ENCODE measurements at places on chromosomes 2 and 18. TPM values are rescaled to one million over a fixed set of nuclear protein-coding genes. Genes with fewer than 3 reads are reported as not detected.

DNA sequence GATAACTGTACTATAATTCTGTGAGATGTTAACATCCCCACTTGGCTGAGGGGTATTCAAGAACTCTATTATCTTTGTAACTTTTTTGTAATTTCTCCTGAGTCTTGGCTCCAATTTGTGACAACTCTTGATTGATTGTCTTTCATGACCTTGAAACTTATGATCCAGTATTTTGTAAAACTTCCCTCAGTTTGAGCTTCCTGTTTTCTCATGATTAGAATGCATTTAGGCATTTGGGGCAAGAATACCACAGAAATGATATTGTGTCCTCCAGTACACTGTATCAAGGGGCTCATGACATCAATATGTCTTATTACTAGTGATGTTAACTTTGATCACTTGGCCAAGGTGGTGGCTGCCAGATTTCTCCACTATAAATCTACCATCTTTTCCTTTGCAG lies 37.4 kb downstream of the PNO1 start:
- no peak for DNase-seq

The L3MBTL4 gene
- 17.6 TPM for total RNA-seq

- no peak for DNase-seq
Measured at GRCh38 chr2:151906633-151906998, 78.4 kb upstream of the ARL5A start.

The ACVR1C gene
- 0.52 TPM for total RNA-seq

The ESPNL gene
- total RNA-seq = 3.0 TPM

The SCN7A gene
- 3.8 TPM for total RNA-seq

GRCh38 chr18:50611529-50611941 lies 51.6 kb downstream of the MAPK4 start:
- no peak for DNase-seq

The ZEB2 gene
- 288 TPM for total RNA-seq

GRCh38 chr2:232104076-232104646 lies 142.6 kb downstream of the DIS3L2 start:
- DNase-seq = no peak

- DNase-seq = no peak
Measured at GRCh38 chr2:86482034-86482433, 40.9 kb downstream of the KDM3A start.

The CYP1B1 gene
- total RNA-seq = 90.9 TPM

DNA sequence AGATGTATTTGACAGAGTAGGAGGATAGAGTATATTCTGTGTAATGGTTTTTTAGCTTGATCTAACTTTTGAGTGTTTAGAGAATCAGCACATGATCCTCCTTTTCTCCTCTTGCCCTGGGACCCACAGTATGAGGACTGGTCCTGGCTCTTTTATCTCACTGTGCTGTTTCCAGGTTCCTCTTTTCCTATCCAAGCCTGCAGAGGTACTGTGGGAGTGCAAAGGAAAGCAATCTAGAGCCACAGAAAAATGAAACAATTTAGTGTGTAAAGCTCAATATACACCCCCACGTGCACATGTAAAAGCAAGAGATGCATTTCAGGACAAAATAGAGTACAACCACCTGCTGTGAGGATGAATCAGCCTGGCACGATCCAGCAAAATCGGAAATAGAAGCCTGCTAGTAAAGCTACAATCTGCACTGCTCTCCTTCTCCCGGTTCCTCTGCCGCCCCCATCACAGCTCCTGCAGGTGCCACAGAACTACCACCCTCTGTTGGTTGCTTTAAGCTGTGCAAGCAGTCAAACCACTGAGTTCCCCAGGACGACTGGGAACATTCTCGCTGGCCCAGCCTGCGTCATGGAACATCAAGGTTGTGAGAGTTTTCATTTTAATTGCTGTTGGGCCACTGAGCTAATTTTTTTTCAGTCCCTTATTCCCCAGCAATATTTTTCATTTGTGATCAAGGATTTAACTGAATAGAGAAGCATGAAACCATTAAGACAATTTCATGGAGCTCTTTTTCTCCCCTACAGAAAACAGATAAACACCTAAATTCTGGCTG lies 47.8 kb upstream of the MAPRE3 start:
- no peak for DNase-seq

DNA sequence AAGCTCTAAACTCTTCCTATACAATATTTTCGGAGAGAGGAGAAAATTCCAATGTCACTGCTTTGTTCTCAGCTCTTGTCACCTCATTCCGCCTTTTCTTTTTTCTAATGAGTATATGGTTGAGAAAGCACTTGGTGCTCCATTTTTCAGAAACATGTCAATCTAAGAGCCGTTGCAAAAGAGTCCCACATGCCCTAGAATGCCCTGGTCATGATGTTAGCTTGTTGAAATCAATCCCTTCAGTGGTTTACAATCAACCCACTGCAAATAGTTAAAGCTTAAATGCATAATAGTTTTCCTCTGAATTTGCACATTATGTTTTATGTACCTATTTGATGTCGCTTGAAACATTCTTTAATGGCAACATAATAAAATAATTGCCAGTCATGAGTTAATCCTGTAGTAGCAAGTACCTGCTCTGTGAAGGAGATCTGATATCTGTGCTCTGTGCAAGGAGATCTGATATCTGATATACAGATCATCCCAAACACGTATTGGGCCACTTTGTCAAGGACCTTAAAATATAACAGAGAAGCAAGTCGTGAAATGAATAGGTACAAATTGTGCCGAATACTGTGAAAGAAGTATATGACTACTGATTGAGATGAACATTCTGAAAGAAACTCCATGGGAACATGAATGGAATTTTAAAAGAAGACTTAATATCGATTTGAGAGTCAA lies 1633.5 kb downstream of the SUCLG1 start:
- DNase-seq = no peak

- no peak for DNase-seq
Measured at GRCh38 chr2:40725950-40726349, 274.1 kb upstream of the SLC8A1 start.

The HOXD10 gene
- 10.1 TPM for total RNA-seq

DNA sequence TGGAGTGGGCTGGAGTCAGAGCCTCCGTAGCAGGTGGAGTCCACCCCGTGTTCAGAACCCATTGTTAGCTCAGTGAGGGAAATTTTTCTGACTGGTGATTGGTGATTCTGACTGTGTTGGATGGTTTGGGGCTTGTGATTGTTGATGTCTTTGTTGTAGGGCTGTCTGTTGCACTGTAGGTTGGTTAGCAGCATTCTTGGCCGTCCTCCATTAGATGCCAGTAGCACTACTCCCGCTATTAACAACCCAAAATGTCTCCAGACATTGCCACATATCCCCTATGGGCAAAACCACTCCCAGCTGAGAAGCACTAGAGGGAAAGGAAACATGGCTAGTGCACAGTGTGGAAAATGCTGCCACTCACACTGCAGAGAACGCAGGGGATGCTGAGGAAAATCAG lies 51.7 kb downstream of the ARMC9 start:
- DNase-seq = no peak

- DNase-seq = peak; percentile 83
Measured at GRCh38 chr18:51211552-51211951, 14.1 kb upstream of the MEX3C start.

DNA sequence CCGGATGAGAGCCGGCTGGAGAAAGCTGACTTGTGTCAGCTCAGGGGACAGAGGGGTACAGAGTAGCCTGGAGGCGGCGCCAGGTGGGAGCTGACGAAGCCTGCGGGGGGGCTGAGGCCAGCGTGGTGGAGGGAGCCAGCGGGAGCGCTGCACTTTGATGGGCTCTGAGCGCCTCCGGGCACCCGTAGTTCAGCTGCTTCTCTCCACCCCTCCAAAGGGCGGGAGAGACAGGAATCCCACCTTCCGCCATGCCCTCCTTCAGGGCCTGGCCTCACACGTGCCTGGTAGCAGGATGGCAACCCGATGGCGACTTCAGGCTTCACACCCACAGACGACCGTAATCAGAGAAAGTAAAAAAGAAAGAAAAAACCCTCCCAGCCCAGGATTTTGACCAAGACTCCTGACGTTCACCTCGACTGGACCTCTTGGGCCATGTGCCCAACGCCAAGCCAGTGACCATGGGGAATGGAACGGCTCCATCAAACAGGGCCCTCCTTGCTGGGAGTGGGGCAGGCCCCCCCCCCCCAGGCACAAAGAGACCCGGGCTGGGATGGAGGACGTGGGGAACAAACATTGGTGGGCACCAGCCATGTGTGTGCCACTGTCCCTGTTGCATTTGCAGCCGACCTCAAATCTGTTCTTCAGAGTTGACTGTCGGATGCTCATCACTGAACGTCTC lies 60.7 kb upstream of the ASAP2 start:
- peak; percentile 76 for DNase-seq

GRCh38 chr2:37561615-37562569 lies 109.5 kb downstream of the CDC42EP3 start:
- DNase-seq = no peak

GRCh38 chr18:45518311-45519155 lies 96.7 kb upstream of the SLC14A2 start:
- DNase-seq = no peak

DNA sequence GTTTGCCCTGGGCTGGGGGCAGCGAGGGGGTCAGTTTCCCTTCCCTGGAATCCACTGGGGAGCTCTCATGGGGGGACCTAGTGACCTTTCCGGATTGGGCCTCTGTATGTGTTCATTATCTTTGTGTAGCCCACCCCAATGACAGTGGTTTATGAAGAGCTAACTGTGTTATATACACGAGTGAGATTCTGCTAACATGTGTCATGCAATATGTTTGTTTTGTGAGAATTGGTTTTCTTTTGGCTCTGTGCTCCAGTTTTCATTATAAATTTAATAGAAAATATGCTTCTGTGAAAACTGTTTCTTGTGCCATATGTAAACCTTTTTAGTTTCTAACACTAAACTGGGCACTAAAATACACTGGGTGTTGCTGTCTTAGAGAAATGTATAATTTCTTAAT lies 110.6 kb downstream of the WDSUB1 start:
- DNase-seq = no peak

The AGXT gene
- not detected for total RNA-seq

The ASB3 gene
- total RNA-seq = 13.0 TPM

The DAW1 gene
- not detected for total RNA-seq

- DNase-seq = no peak
Measured at GRCh38 chr2:39667886-39668276, 2.2 kb downstream of the TMEM178A start.

The DES gene
- total RNA-seq = 6,561 TPM

The TTC39C gene
- total RNA-seq = 37.4 TPM

DNA sequence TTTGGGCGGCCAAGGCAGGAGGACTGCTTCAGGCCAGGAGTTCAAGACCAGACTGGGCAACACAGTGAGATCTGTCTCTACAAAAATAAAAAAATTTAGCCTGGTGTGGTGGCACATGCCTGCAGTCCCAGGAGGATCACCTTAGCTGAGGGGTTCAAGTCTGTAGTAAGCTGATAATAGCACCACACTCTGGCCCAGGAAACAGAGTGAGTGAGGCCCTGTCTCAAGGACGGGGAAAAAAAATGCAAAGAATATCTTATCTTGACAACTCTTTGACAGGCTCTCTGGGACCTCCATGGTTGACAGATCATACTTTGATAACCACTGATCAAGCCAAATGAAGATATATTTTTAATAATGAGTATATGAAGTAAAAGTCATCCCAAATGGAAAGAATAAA lies 22.7 kb downstream of the USP34 start:
- DNase-seq = no peak

GRCh38 chr2:74464406-74464805 lies 776 bp downstream of the MOGS start:
- no peak for DNase-seq

DNA sequence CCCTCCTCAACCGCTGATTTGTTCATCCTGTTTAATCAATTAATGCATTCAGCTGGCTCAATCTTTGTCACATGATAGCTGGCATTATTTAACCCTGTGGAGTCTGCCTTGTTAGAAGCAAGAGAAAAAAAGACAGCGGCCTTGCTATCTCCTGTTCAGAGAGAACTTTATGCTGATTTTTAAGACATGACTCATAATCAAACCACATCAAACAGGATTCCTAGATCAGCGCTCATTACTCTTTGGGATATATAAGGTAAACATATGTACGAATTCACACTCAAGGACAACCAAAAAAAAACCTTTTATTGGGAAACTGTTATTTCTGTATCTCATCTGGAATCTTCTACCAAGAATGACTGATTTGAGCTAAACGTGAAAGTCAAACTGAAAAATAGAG lies 195.1 kb downstream of the C1D start:
- DNase-seq = no peak

DNA sequence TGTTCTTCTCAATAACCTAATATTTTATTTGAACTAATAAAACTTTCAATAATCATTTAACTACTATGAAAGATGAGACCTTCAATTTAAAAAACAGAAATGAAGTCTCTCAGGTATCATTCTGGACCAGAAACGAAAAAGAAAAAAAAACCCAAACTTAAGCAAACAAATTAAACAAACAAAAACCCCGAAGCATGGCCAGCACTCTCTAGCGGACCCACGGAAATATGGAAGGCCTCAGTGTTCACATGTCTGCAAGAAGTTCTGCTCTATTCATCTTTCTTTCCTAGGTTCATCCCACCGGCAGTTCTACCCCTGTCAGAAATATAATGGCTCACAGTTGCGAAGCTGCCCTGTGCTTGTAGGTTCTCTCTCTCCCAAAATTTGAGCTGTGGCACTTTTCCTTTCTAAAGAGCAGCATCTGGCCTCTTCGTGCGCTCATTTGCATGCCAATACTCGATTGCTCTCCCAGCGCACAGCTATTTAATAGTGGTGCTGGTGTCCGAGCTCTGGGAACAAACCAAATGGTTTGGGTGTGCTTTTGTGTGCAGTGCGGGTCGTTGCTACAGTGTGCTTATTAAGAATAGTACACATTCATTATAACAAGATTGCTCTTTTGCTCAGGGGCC lies 129.0 kb upstream of the ZEB2 start:
- no peak for DNase-seq

- no peak for DNase-seq
Measured at GRCh38 chr2:165874445-165875039, 79.0 kb downstream of the TTC21B start.

- no peak for DNase-seq
Measured at GRCh38 chr2:171652416-171652785, 34.9 kb upstream of the DYNC1I2 start.

DNA sequence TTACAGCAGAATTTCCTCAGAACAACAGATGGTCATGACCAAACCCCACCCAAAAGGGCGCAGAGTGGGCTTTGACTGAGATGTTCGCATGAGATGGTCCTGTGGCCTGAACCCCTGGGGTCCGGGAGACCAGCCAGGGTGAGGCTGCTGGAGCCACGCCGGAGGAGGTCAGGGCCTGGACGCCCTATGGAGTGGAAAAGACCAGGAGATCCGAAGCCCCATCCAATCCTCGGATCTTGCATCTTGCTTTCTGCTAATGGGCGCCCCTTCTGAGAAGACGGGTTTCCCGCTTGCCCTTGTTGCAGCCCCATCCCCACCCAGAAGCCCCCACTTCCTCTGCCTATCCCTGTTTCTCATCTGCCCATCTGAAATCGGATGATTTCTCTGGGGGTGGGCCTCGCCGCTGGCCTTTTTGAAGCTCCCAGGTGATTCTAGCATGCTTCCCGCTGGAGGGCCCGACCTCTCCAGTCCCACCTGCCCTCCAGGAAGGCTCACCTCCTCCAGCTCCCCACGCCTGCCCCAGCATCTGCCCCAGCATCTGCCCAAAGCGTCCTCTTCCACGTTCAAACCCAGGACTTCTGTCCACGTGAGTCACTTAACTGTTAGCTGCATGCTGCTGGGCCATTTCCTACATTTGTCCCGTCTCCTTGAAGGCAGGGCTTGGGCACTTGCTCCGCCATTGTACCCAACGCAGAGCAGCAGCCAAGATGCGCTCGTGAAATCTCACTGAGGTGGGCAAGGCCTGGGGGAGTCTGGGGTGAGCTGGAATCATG lies 4.3 kb upstream of the CNDP1 start:
- DNase-seq = peak; percentile 68

GRCh38 chr2:182650704-182651103 lies 65.4 kb upstream of the DNAJC10 start:
- no peak for DNase-seq

- no peak for DNase-seq
Measured at GRCh38 chr2:224257156-224257555, 144.8 kb downstream of the FAM124B start.
